ENCODE measurements at places on chromosomes 6 and 20. TPM values are rescaled to one million over a fixed set of nuclear protein-coding genes. Genes with fewer than 3 reads are reported as not detected.

DNA sequence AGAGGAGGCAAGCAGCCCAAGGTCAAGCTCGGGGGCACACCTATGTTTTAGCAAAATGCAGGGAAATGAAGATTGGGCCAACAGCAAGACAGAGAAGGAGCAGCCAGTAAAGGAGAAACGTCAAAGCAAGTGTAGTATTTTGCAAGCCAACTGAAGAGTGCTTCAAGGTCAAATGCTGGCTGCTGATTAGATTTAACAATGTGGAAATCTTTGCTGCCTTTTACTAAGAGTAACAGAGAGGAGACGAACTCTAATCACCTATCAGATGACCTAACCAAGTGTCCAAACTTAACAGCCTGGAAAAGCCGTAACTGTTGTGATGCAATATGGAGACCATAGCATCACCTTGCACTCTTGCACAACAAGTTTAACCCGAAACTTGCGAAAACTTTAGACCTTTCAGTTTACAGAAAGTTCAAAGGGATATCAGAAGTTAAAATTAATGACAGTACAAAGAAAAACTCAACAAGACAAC is 30.4 kb downstream of the AKIRIN2 start:
- no peak for DNase-seq

GRCh38 chr6:150681578-150682395 is 82.1 kb downstream of the PLEKHG1 start:
- no peak for DNase-seq

DNA sequence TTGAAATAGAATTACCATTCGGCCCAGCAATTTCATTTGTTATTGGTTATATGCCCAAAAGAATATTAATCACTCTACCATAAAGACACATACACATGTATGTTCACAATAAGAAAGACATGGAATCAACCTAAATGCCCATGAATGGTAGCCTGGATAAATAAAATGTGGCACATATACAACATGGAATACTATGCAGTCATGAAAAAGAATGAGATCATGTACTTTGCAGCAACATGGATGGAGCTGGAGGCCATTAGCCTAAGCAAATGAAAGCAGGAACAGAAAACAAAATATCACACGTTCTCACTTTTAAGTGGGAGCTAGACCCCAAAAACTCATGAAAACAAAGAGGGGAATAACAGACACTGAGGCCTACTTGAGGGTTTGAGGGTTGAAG is 52.6 kb upstream of the RNGTT start:
- DNase-seq = no peak

- DNase-seq = no peak
Observed at GRCh38 chr6:73564578-73565345, 43.9 kb upstream of the EEF1A1 start.

- DNase-seq = no peak
Observed at GRCh38 chr6:34237722-34238584, 1.3 kb downstream of the HMGA1 start.

DNA sequence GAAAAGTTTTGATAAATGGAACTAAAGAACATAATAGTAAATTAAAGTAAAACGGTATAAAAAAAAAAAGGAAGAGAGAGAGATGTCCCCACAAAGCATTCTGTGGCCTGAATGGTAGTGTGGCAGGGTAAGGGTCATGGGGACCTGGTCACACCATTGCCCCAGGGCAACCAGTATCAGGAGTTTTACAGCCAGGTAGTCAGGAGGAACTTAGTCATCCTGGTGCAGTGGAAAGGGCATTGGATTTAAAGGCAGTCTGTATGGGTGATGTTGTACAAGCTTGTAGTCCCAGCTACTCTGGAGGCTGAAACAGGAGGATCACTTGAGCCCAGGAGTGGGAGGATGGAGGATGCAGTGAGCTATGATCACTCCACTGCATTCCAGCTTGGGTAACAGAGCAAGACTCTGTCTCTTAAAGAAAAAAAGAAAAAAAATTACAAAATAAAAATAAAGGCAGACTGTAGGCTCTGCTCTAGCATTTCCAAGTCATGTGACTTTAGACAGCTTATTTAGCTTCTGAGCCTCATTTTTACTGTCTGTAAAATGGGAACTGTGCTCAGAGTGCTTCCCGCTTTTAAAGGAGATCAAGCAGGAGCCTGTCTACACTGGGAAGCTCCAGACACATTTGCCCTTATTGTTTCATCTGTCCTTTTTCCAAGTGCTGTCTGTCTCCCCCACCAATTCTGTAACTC is 112.8 kb upstream of the ARMC2 start:
- DNase-seq = no peak

DNA sequence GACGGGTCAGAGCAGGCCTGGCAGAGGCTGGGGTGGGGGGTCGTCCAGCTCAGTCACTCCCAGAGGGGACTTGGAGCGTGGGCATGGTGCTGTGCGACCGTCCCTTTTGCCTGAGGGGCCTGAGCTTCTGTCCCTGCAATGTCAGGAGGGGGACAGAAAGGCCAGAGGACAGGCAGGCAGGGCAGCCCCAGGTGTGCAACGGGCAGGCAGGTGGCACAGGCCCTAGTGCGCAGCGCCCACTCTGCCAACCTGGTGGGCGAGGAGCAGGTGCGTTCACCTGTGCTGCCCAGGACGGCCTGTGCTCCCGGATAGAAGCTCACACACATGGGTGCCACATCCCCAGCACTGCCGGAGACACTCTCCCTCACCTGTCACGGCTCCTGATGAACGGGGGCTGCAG is 78.7 kb upstream of the SLCO4A1 start:
- no peak for DNase-seq

DNA sequence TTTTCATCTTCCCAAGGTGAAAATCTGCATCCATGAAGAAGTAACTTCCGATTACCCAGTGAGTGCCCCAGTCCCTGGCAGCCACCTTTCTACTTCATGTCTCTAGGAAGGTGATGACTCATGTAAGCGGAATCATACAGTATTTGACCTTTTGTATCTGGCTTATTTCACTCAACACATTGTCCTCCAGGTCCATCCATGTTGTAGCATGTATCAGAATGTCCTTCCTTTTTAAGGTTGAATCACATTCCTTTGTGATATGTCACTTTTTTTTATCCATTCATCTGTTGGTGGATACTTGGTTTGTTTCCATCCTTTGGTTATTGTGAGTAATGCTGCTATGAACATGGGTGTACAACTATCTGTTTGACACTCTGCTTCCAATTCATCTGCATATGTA is 176.3 kb upstream of the CDYL start:
- DNase-seq = peak; percentile 89

The GFOD1 gene
- polyA plus RNA-seq = 12.1 TPM

DNA sequence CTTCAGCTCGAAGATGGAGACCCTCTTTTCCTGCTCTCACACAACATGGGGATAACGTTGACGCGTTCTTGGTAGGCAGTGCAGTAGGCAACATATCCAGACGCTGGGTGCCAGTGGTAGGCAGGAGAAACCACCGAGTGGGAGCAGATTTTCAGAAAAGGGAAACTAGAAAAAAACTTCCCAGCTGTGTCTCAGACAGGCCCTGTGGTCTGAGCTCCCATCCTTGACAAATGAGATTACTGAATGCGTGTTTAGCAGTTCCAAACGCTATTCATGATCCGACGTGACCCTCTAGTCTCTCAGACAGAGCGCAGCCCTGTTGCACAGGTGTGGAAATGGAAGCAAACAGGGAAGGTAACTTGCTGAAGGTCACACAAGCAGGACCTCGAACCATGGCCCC is 83.9 kb upstream of the DUSP22 start:
- DNase-seq = no peak

The PPP1R3G gene
- polyA plus RNA-seq = 0.03 TPM

The MCCD1 gene
- not detected for polyA plus RNA-seq

The MYCT1 gene
- polyA plus RNA-seq = 103 TPM

DNA sequence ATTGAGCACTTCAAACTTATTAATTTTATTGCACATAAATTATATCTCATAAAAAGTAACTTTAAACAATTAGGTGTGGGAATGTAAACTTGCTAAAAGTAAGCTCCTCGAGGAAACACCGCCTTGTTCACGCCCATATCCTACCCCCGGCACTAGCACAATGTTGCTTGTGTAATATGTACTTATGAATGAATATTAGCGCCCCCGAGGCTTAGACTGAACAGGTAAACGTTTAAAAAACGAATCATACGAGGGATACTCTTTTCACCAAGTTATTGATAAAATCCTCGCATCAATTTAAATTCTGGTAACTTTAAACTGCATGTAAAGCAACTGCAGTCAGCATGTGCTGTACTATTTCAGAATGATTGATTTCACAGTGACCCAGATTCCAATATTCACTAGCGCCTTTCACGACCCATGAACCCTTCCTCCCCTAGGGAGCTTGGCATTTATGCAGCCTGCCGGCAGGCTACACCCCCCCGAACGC is 637 bp downstream of the TFB1M start:
- no peak for DNase-seq

DNA sequence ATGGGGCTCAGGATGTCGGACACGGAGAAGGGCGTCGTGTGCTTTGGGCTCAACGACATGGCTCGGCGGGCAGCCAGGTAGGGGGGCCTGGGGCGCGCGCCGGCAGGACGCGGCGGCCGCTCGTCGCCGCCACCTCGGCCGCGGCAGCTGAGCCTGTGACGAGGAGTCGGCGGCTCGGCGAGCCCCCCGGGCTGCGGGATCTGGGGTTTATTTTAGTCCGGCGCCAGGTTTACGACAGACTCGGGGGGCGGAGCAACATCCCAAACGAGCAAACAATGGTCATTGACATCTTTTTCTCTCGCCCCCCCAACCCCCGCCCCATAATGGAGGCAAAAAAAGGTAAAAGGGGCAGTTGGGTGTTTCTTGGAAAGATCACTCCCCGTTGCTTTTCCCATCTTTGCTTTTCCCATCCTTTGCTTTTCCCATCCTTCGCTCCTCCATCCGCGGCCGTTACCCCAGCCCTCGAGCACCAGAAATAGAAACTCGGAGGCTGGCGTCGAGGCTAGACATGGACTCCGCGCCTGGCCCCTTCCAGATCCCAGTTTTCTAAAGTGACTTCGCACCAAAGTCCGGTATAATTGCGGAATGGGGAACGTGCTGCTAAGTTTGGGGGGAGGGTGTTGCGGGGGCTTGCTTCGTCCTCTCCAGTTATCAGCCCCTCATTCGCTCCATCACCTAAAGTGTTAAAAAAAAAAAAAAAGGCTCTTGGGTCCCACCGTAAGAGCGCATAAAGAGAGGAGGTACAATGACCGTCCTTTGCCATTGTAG is at the start of gene NKX2-4:
Gene NKX2-4, minus strand, starts transcription at position 186 of the 768 bp plus-strand sequence. Its CDS starts 127 bp downstream, at position 59.
- DNase-seq = no peak

- no peak for DNase-seq
Observed at GRCh38 chr6:93970684-93971083, 551.3 kb upstream of the EPHA7 start.

The GTPBP2 gene
- polyA plus RNA-seq = 118 TPM

- no peak for DNase-seq
Observed at GRCh38 chr6:144416244-144416643, 131.1 kb downstream of the UTRN start.

DNA sequence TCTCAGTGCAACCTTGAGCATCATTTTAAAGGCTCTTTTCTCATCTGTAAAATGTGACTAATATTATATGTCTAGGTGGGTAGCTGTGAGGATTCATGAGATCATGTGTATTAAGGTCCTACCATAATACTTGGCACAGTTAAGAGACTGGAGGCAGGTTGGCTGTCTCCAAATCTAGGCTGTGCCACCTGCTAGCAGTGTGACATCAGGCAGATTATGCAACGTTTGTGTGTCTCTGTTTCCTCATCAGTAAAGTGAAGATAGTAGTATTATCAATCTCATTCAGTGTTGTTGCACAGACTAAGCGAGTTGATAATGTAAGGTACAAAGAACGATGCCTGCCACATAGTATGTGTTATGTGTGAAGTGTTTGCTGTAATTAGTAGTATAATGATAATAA is 227.4 kb downstream of the SAMD5 start:
- no peak for DNase-seq

The RIPOR3 gene
- not detected for polyA plus RNA-seq

The CCN2 gene
- polyA plus RNA-seq = 1,646 TPM

The RUNX2 gene
- polyA plus RNA-seq = 0.06 TPM

The UBR2 gene
- polyA plus RNA-seq = 8.0 TPM

GRCh38 chr20:62420846-62421715 is 6.3 kb downstream of the RBBP8NL start:
- DNase-seq = no peak

The SYNDIG1 gene
- polyA plus RNA-seq = not detected

Measured in endothelial cell of umbilical vein (primary cell).